Bone marrow (tissue), 2 donors: ENCODE measurements at places on chromosomes 5 and 9.
A peak's percentile ranks its signal among the peaks of the same experiment; 100 is the strongest.

DNA sequence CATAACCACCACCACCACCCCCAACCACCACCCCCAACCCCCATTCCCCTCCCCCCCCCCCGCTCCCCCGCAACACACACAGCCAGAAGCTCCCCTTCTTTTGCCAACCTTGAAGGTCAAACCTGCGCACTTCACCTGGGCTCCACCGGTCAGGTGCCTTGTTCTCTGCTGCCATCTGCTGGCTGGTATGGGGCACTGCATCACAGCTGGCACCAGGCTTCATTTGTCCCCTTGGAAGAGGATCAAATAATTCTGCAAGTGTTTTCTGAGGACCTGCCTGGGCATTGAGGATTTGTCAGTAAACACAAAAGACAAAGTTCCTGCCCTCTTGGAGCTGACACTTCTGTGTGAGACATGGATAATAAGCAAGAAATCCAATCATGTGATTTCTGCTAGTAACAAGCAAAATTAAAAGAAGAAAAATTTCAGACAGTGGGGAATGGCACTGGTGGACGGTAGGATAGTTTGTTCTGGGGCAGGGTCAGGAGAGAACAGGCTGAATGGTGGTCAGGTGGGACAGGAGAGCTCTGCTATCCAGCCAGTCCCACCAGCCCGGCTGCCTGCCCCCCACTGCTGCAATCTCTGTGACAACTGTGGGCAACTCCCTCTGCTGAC is 55.6 kb upstream of the LMX1B start:
- DNase-seq: peak; percentile 16

GRCh38 chr9:4058931-4059330 is 240.9 kb downstream of the GLIS3 start:
- DNase-seq: no peak

DNA sequence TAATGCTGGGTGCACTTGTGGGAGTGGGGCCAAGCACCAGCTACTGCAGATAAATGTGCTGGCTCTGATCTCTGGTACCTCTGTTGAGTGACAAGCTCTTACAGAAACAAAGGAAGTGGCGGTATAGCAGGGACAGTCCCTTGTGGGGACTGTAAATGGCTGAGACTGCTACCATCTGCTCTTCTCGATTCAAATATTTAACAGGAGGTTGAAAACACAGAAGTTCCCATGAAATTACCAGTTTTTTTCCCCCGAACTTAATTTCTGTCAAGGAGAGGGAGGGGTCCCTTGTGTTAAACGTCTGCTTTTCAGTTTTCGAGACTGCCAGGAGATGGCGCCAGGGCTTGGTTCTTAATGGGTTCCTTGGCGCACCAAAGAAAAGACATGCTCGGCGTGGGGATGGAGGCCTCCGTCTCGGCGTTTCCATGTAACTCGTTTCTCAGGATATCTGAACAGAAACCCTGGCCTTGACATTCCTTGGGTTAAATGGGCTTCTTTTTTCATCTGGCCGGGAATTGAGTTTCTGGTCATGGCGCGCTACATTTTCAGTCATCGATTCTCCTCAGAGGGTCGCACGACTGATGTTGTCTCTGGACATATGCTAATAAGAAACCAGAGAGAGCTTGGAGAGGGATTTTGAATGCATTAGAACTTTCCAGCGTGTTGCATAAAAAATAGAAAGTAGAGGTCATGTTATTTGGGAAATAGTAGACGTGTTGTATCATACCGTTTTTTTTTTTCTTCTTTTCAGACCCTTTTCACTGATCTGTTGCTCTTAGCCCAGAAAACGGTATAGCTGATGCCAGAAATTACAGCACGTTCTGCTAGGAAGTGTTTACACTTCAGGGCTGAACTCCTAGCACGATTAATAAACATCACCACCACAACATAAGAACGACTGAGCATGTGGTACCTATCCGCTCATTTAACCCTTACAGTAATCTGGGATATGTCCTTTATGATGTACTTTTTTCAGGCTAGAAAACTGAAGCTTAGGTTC is 64.0 kb downstream of the CARTPT start:
- no peak for DNase-seq

- DNase-seq: no peak
Measured at GRCh38 chr5:163821142-163821541, 315.7 kb downstream of the MAT2B start.

- no peak for DNase-seq
Measured at GRCh38 chr9:86997156-86997555, 49.9 kb upstream of the GAS1 start.

GRCh38 chr9:17052626-17053025 is 82.2 kb upstream of the CNTLN start:
- DNase-seq: no peak

- no peak for DNase-seq
Measured at GRCh38 chr9:116156621-116157314, 3.2 kb downstream of the PAPPA start.

DNA sequence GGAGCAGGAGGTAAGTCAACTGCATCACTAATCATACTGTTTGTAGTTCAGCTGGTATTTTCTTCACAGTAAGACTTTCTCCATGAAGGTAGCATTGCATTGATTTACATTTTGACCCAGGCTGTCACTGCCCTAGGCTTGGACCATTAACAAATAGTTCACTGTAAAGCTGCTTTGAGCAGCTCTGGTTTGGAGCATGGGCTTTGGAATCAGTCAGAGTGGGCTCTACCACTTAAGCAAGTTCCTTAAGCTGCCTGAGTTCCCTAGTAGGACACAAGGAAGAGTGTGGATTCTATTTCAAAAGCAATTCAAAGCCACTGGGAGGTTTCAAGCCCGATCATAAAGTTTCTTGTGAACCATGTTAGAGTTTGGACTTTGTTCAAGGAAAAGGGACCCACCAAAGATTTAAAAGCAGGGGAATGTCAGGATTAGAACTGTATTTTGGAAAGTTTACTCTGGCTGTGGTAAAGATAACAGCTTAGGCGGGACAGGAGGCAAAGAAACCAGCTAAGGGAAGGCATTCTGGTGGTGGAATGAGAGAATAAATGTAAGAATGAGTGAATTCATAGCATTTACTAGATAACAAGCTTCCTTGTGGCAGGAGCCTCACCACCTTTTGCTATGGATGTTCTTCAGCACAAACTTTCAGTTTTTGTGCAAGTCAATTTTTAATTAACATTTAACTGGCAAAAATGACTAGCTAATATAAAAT is 12.3 kb upstream of the PANK3 start:
- no peak for DNase-seq

DNA sequence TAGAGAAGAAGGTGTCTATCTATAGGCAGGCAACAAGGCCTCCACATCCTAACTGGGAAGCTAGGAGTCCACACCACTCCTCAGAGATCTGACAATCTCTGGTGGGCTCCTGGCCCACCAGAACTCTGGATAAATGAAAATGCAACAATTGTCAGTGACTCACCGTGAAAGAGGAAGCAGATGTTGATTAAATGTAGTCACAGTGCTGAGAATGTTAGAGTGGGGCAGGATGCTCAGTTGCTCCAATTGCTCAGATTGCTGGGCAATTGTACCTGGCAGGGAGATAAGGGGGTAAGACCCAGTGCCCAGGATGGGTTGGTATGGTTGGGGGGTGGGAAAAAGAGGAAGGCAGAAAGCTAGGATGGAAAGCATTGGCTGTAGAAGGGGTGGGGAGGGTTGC is 4.3 kb downstream of the CCL19 start:
- no peak for DNase-seq

GRCh38 chr5:22663134-22663533 is 190.0 kb downstream of the CDH12 start:
- DNase-seq: no peak

- DNase-seq: no peak
Measured at GRCh38 chr5:9815051-9815450, 184.9 kb upstream of the TAS2R1 start.

DNA sequence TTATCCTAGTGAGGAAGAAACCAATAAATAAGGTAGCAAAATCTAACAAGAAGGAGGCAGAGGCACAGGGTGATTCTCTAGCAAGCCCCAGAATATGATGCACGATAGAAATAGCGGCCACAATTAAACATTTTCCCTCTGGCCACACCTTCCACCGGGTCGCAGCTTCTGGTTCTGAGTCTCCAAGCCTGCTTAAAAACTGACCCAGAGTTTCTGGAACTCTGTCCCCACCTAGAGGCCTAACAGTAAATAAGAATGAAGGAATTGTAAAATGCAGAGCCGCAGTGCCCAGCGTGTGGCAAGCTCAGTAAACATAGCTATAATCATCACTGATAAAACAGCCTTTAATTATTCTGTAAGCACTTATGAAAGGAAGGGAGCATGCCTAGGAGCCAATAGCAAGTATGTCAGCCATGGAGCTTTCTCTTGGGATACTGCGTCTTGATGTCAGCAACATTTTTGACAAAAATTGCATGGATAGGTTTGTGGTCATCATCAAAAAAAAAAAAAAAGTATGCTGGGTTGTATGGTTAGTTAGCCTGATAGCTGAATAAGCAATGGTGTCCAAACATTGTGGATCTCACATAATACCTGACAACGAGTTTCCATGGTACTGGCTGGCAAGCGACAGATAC is 465.5 kb downstream of the DNAH5 start:
- no peak for DNase-seq

- DNase-seq: no peak
Measured at GRCh38 chr9:121645853-121646807, 5.3 kb upstream of the DAB2IP start.

GRCh38 chr9:12719431-12719830 is 26.2 kb downstream of the TYRP1 start:
- no peak for DNase-seq

GRCh38 chr5:114192108-114192507 is 169.8 kb upstream of the KCNN2 start:
- no peak for DNase-seq

DNA sequence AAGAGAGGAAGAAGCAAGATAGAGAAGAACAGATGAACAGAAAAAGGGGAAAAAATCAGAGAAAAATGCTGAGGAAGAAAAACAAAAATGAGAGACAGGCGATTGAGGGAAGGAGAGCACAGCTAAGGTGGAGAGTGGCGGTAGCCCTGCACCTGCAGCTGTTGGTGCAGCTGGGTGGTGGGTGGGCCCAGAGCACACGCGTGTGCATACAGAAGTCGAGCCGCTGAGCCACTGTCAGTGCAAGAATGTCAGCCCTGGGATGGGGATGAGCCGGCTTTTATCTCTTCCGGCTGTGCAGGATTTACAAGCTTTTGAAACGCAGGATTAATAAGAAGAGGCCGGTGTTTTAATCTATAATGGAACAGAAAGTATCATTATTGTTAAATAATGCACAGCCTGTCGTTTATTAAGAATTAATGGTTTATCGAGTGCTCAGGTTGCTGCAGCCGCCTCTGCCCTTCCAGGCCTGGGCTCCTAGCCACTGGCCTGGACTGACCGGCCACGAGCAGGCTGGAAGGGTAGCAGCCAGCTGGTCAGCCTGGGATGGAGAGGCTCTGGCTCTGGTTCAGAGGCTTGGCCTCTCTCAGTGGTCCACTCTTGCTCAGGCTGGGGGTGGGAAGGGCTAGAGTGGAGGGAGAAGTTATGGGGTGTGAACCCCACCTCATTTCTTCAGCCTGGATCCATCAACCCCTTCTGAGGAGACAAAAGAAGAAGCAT is 68.7 kb downstream of the PCDH1 start:
- DNase-seq: no peak

- no peak for DNase-seq
Measured at GRCh38 chr5:138706655-138707480, 46.4 kb upstream of the CTNNA1 start.

DNA sequence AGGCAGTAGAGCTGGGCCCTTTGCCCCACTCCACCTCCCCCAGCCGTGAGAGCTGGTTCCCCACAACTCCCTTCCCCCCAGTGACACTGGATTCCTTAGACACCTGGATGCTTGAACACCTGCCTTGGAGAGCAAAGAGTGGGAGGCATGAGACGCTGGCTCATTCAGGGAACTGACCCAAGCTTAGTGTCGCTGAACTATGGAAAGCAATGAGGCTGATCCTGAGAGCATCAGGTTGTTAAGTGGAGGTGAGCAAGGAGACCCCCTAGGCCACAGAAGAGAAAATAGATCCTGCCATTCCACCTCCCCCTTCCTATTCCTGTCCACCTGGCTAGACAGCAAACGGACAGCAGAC is 2.0 kb downstream of the CCL19 start:
- DNase-seq: no peak
